ENCODE measurements at places on chromosomes 4 and X. TPM values are rescaled to one million over a fixed set of nuclear protein-coding genes. Genes with fewer than 3 reads are reported as not detected.

The SPATA18 gene
- 1.9 TPM for total RNA-seq

The FAM241A gene
- total RNA-seq: 1.3 TPM

The CDKL2 gene
- 13.3 TPM for total RNA-seq

The IBSP gene
- total RNA-seq: not detected

The ZNF518B gene
- total RNA-seq: 43.2 TPM

The SHROOM2 gene
- total RNA-seq: 20.1 TPM

The RAB9B gene
- 5.6 TPM for total RNA-seq

The SCD5 gene
- 27.0 TPM for total RNA-seq

The TMEM144 gene
- total RNA-seq: 5.7 TPM

The BANK1 gene
- total RNA-seq: 1.9 TPM

All from metanephros (tissue), 2 donors.